ENCODE measurements at places on chromosomes 12 and 14.

DNA sequence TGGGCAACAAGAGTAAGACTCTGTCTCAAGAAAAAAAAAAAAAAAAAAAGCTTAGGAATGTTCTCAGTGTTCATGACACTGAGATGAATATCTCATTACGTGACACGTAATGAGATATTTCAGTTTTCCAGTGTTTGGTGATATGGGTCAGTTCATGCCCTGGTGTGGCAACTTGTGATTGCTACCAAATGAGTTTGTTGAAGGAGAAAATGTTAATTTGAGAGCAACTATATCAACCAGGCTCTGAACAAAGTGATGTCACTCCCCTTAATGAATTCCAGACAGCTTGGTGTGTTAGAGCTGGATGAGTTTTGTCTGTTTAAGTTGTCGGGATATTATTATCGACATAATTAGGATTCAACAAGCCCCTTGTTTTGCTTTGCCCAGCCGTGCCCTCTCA lies 211.7 kb downstream of the DPF3 start:
- no peak for DNase-seq

DNA sequence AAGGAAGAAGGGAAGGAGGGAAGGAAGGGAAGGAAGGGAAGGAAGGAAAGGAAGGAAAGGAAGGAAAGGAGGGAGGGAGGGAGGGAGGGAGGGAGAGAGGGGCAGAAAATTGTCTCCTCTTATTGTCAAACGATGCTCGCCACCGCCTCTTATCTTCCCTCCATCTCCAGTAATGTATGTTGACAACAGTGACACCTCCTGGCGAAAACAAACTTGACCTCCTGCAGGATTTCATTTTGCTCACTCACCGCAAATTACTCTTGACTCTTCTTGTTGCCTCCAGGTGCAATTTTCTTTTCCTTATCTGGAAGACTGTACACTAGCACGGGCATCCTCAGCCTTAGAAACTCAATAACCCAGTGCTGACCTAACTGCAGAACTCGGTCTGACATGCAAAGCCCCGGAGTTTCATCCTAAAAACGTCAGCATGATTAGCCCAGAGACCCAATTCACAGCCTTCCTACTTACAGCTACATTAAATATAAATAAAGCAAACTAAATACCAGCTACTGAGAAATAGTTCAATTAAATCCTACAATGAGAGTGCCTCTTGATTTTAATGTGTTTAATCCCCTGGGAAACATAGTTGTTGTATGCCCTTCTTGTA lies 512.4 kb upstream of the TMPO start:
- DNase-seq, result peak; percentile 31

- no peak for DNase-seq
Observed at GRCh38 chr14:33634631-33635030, 316.2 kb downstream of the EGLN3 start.

GRCh38 chr12:4939418-4940023 lies 29.8 kb downstream of the KCNA1 start:
- no peak for DNase-seq

DNA sequence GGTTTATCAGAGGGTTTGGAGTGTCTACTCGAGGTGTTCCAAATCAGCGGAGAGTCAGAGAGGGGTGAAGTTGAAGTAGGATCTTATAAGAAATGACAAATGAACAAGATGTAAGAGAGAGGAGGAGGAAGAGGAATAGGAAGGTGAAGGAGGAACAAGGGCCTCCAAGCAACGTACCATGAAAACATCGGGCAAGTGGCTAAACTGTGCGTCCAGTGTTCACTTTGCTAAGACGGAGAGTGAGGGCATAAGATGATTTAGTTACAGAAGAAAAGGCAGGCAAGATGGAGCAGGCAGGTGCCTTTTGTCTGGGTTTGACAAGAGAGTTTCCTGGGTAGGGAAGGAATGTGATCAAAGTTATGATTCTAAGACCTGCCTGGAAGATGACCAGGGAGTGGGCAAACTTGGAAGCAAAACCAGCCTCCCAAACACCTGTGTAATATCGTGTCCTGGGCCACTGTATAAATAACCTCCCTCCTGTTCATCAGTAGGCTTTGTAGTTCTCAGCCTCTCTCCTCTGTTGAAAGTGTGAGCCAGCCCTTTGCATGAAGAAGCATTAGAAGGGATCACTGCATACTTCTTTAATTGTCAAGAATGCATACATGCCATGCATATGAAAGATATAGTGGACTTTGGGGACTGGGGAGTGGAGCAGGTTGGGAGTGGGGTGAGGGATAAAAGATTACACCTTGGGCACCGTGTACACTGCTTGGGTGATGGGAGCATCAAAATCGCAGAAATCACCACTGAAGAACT lies 111.4 kb downstream of the ZFP36L1 start:
- no peak for DNase-seq

DNA sequence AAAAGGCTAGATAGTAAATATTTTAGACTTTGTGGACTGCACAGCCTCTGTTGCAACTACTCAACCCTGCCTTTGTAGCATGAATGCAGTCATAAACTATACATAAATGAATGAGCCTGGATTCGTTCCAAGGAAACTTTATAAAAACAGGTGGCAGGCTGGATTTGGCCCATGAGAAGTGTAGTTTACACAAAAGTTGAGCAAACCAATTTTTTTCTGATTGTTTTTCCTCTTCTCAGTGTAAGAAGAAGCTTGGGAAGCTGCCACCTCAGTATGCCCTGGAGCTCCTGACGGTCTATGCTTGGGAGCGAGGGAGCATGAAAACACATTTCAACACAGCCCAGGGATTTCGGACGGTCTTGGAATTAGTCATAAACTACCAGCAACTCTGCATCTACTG lies 9.5 kb downstream of the OAS1 start:
- DNase-seq, result peak; percentile 43

DNA sequence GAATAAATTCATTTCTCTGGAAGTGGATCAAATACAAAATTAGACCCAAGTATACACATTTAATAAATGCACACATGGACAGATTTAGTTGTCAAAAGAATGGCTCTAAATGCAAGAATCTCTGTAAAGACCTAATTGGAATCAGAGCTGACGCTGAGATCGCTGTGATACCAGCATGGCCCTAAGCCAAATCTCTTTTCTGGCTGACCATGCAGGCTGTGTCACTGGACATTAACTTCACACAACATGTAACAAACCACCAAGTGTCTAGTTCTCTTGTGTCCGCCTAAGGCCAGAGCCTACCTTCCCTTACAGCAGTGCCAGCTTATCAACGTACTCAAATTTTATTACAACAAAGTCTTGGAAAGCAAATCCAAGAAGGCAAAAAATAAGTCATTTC lies 127.5 kb downstream of the MED13L start:
- DNase-seq, result peak; percentile 56

DNA sequence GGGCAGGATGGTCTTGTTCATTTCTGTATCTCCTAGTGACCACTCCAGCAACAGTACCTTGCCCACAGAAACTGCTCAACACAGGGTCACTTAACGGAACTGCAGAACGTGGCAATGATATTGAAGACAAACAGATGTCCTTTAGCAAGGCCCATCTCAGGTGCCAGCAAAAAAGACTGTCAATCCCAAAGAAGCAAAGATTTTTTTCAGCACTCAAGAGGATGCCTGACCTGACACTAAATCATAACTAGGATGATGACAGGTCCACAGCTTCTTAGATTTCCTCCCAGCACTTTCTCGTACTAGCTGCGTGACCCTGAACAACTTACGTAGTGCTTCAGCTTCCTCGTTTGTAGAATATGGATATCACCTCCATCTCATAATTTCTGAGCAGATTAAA lies 39.4 kb downstream of the ATP2B1 start:
- no peak for DNase-seq

DNA sequence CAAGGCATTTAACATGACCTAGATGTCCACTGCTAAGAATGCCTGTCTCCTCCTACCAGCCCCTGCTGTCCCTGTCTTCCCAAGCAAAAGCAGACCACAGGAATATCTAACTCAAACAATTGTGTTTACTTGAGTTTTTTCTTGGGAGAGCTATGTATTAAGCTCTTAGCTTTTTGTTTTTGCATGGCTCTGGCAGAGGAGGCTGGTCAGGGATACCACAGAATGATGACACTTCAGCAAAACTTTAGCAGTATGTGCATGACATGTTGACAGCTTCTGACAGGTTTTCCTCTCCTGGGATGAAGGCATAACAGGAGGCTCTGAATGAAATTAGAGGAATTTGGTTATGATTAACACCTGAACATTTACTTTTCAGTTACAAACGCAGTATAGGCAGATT lies 6.9 kb downstream of the TMBIM6 start:
- DNase-seq, result no peak

DNA sequence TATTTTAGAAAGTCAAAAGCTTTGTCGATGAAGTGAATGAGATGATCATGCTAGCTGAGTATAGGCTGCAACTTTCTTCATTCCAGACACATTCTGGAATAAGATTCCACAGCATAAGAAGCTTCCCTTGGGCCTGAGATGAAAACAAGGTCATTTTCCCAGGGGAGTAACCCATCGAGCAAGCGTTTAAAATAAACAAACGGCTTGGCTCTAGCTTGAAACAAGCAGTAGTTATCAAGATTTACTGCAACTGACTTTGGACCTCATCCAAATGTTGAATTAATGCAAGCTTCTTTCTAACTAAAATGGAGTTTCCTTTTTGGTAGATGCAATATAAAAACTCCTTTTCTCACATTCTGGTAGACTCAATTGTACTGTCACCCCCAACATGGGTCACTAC lies 23.0 kb downstream of the KCNJ8 start:
- peak; percentile 42 for DNase-seq

- DNase-seq, result no peak
Observed at GRCh38 chr14:81256289-81256960, 35.7 kb upstream of the GTF2A1 start.

- DNase-seq, result no peak
Observed at GRCh38 chr12:108194585-108194984, 65.5 kb downstream of the WSCD2 start.

GRCh38 chr12:56212361-56212760 lies 9.4 kb downstream of the RNF41 start:
- DNase-seq, result no peak

GRCh38 chr14:85252011-85252410 lies 277.9 kb upstream of the FLRT2 start:
- peak; percentile 84 for DNase-seq

GRCh38 chr14:72966038-72966437 lies 39.8 kb downstream of the DCAF4 start:
- DNase-seq, result no peak

DNA sequence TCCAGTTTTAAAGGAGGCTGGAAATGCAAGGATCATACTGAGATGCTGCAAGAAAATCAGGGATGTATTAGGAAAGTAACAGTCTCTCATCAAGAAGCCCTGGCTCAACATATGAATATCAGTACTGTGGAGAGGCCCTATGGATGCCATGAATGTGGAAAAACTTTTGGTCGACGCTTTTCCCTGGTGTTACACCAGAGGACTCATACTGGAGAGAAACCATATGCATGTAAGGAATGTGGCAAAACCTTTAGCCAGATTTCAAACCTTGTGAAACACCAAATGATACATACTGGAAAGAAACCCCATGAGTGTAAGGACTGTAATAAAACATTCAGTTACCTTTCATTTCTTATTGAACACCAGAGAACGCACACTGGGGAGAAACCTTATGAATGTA lies 24.5 kb downstream of the ZNF891 start:
- peak; percentile 11 for DNase-seq

- no peak for DNase-seq
Observed at GRCh38 chr14:54085841-54086240, 129.2 kb upstream of the BMP4 start.
